IPS DF 19.7 (cell line): ENCODE measurements at places on chromosomes 2 and 18.

DNA sequence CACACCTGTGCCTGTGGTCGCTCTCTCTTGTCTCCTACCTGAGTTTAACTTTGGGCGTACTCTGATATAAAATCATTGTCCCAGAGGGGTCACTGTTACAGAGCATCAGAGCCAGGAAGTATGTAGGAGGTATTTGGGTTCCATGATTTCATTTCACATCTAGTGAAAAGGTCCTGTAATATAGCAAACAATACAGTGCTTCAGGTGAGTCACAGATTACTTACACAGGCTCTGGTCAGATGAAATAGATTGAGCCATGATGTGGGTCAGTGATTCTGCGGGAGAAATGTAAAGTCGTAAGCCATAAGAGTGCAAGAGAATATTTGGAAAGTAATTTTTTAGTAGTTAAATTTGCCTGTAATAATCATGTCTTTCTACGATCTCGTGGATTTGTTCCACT is 70.2 kb downstream of the SOCS6 start:
- no peak for DNase-seq

DNA sequence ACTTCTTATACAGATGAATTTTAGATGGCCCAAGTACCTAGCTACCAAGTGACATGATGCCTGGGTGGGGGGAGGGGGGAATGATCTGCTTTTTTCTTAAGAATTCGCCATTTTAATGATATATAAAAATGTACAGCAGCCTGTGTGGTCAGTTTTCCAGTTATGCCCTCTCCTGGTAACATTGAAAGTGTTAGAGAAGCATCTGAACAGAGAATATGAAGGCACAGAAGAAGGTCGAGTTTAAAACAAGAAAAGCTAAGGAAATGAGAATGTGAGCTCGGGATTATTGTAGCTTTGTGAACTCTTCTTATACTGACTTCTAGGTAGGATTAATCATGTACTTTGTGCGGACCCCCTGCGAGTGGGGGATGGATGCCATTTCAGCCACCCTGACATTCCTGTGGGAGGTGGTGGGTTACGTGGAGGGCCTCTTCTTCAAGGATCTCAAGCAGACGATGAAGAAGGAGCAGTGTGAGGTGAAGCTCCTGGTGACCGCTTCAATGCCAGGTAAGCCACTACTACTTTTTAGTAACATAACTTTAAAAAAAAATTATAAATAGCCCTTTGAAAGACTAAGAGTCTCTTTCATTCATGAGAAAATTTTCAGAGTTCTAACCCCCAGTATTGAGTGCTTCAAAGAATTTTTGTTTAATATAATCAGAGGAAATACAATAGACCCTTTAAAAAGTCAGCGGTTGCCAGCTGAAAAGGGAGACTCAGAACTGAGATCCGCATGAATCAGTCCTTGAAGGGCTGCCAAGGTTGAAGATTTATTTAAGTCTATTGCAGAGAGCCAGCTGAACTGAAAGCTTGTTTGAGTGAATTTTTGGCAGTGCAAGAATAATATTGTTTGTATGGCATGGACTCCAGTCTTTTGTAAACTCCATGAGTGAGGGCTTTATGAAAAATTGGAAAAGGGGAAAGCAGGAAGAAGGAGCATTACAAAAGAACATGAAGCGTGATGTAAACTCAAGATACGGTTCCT is 68.6 kb upstream of the RPE start:
- no peak for DNase-seq

- no peak for DNase-seq
These were observed 396.9 kb downstream of the DLGAP1 start for GRCh38 chr18:4058179-4058578.

DNA sequence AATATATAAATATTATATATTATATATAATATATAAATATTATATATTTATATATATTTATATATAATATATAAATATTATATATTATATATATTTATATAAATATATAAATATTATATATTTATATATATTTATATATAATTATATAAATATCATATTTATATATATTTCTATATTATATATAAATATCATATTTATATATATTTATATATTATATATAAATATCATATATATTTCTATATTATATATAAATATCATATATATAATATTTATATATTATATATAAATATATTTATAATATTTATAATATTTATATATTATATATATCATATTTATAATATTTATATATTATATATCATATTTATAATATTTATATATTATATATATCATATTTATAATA is 321.4 kb downstream of the CDH2 start:
- no peak for DNase-seq

- DNase-seq, result no peak
These were observed 5.9 kb upstream of the PARD6G start for GRCh38 chr18:80253236-80253635.

DNA sequence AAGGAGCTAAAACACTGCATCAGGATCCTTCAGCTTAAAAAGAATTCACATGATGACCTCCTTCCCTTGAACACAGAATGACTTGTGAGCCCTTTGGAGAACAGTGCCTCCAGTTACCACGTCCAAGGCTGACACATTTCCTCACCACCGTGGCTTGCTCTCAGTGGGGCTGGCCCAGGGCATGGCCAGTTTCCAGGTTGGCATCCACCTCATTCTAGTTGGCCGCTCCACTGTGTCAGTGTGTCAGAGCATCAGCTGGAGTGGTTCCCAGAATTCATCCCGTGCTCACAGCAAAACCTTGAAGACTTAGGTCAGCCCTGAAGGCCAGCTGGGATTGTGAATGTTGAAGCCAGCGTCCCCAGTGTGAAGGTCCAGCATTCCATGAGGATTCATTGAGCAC is 158.5 kb downstream of the INSIG2 start:
- DNase-seq, result no peak
